ENCODE measurements at places on chromosomes 2 and 18.

- no peak for DNase-seq
Observed at GRCh38 chr18:34801774-34802173, 91.7 kb downstream of the DTNA start.

GRCh38 chr2:237464757-237465391 is 22.2 kb upstream of the MLPH start:
- no peak for DNase-seq

DNA sequence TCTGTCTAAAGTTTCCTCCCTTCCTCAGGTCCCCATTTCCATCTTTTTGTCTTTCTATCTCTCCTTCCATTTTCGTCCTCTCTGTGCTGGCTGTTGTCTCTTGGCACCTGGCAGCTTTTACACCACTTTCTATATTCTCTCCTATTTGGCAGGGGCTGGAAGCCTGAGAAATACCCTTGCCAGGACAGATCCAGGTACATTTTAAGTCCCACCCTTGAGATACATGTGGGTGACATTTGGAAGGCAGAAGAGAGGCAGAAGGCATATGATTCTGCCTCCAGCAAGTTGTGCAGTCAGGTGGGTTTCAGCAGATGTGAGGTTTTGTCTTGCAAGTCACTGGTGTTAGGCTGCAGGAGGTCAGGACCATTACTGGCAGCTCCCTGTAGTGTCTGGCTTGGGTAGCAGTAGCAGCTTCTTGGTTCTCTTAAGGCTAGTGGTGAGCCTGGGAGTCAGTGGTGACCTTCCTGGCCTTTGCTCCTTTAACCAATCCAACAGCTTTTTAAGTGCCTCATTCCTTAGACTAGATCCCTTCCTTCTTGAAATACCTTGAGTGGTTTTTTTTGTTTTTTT is 90.1 kb downstream of the CAPN13 start:
- no peak for DNase-seq

DNA sequence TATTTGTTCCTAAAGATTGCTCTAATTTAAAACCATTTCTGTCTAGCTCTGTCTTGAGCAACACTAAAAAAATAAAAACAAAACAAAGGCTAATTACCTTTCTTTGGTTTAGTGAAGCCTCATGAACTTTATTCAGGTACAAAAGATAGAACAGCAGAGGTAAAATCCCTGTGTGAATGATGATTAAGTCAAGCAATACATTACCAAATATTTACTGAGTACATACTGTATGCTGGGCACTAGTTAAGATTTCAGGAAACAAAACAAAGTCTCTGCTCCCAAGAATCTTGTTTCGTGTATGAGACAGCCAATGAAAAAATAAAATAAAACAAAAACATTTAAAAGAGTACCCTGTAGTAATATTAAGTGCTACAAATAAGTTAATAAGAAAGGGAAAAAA is 257.5 kb downstream of the RND3 start:
- DNase-seq = no peak
